ENCODE measurements at places on chromosomes 3 and 15.

DNA sequence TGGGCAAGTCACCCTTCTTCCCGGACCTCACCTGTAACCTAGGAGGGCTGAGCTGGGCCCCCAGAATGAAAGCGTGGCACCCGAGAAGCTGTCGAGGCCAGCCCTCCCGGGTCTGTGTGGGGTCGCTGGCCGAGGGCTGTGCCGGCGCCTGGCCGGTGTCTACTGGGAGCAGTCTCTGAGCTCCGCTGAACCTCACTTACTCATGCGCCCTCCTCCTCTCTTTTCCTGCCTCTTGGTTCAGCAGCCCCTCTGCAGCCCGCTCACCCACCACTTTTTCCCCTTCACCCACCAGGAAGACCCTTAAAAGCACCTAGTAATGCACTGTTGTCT lies 419 bp downstream of the HYKK start:
- peak; percentile 44 for DNase-seq

- no peak for DNase-seq
These were observed 63.6 kb upstream of the ARL8B start for GRCh38 chr3:5058471-5058951.

- DNase-seq = no peak
These were observed 8.3 kb upstream of the LIPH start for GRCh38 chr3:185560676-185561075.

DNA sequence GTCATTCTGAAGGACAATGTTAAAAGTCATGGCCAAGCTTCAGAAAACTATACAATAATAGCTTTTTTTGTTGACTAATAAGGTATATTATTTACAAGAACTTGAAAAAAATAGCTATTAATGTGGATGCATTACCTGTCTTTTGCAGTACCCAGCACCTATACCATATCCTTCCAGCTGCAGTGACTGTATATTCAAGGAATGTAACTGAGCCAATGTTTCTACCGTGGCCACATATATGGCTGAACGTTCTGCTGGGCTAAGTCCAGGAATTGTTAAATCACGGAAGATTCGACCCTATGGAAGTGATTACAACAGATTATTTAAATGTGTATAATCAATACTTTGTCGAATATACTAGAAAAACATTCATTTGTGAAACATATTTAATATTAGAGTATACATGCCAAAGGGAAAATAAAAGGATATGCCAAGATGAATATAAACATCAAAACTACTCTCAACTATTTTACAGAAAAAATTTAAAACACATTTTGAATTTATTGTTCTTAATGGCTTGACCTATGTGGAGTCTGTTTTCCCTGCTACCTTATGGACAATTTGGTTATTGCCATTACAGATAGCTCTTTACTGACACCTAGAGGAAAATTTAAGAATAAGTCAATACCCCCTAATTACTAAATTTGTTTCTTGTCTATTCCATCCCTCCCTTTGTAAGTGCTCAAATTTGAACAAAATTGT lies 17.6 kb downstream of the ACAD11 start:
- peak; percentile 64 for DNase-seq

DNA sequence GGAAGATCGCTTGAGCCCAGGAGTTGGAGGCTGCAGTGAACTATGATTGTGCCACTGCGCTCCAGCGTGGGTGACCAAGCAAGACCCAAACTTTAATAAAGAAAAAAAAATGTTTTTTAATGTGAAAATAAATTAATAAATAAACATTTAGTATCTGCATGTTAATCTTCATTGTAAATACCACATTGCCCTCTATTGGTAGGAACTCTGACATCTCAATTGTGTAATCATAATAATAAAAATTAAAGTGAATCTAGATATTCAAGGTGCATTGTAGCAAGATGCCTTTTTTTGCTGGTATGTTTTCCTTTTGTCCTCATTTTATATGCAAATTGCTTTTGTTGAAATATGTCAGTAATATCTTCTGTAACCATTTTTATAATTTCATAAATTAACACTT lies 95.0 kb upstream of the LIMD1 start:
- DNase-seq = peak; percentile 3

- DNase-seq = no peak
These were observed 637.9 kb downstream of the PLOD2 start for GRCh38 chr3:145522893-145523651.

DNA sequence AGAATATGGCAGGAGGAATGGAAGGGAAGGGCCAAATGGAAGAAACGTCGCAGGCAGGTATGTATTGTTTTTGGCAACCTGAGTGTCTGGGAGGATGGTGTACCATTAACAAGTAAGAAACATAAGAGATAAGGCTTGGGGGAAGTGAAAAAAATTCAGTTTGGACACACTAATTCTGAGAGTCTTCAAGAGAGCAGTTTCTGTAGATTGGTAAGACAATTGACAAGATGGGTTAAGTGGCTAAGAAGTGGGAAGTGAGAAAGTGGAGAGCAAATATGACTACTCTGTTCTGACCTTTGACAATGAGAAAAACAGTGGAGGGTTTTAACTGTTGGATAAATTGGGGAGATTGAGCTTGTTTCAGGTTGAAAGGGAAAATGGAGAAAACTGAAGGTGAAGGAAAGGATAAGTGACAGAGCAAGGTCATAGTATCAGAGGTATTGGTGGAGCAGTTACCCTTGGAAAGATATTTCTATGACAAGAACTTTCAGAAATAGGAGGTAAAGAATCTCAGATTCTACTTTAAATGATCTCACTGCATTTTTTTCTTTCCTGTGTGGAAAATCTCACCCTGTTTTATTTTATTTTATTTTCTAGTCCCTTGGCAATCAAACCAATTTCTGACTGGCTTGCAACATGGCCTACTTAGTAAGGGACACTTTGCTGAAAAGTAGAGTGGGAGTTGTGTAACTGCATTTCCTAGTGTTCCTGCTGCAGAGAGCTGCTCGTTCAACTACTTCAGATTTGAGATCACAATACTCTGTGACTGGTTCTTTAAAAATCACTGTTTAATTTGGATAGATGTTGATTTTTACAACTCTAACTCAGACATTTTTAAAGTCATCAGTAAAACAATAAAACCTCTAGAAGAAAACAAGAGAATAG lies 23.1 kb upstream of the GABPB1 start:
- DNase-seq = no peak

GRCh38 chr3:197062446-197062845 lies 32.8 kb upstream of the MELTF start:
- DNase-seq = no peak

GRCh38 chr3:9122732-9123364 lies 126.6 kb downstream of the SRGAP3 start:
- no peak for DNase-seq
